ENCODE measurements at places on chromosomes 6 and 20.
A peak's percentile ranks its signal among the peaks of the same experiment; 100 is the strongest.

- no peak for DNase-seq
These were observed 6.7 kb downstream of the HLA-E start for GRCh38 chr6:30495993-30496392.

DNA sequence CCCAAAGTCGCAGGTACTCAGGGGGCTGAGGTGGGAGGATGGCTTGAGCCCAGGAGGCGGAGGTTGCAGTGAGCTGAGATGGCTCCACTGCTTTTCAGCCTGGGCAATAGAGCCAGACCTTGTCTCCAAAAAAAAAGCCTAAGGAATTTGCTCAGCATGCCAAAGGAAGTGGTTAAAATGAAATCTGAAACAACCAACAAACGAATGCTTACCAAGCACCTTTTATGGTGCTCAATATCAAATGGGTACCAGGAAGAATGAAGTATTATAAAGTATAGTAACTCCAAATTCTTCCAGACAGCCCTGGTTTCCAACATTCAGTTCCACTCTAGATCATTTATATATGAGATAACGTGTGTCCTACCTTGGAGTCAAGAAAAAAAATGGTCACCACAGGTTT, 14.0 kb downstream of the GMDS start:
- DNase-seq: no peak

DNA sequence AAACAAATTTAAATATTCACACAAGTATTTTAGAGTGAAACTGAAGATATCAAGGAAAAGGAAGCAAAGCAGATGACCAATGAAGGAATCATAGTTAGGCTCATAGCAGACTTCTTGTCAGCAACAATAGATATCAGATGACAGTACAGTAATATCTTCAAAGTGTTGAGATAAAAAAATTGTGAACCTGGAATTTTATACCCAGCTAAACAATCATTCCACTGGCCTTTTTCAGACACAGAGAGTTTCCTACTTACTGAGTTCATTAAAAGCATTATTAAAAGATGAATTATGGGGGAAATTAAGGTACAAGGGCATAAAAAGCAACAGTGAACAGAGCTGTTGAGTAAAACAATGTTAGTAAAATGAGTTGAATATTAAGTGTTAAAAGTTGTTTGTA, 254.6 kb downstream of the UST start:
- DNase-seq: no peak

DNA sequence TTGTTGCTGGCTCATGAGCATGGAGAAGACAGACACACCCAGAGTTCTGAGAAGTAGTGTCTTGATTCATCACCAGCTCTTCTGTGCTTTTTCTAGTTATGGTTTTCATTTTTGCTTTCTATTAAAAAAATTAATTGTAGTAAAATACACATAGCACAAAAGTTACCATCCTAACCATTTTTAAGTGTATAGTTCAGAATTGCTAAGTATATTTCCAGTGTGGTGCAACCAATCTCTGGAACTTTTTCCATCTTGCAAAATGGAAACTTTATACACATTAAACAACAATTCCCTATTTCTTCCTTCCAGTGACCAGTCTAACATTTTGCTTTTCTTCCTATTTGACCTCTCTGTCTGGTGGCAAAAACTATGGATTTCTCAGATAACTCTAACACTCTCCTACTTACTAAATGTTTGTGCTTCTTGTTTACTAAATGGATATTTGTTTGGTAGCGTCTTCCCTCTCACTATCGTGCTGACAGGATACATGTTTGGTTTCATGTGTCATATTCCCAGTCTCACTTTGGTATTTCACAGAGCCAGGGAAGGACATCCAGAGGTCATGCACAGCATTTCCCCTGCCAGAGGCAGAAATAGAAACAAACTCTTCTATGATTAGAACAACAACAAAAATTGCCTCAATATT, 40.6 kb downstream of the TXLNB start:
- DNase-seq: no peak

DNA sequence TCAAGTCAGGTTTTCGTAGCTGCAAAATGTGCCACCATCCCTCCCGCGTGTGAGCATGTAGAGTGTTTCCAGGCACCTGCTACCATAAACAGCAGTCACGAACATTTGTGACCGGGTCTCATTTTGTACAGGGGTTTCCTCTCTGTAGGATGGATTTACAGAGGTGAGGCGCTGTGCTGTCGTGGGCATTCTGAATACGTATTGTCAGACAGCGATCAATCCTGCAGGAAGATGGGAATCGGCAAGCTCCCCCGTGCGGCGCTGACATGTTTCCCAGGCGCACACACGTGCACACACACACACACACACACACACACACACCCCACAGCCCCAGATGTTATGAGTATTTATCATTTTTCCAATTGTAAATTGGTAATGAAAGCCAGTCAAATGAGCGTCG, 15.8 kb downstream of the ANKRD60 start:
- DNase-seq: no peak

- no peak for DNase-seq
These were observed 62.0 kb upstream of the SMLR1 start for GRCh38 chr6:130765181-130765727.

GRCh38 chr6:4349931-4350330, 214.6 kb upstream of the ECI2 start:
- DNase-seq: no peak

- no peak for DNase-seq
These were observed 93.6 kb downstream of the RPP40 start for GRCh38 chr6:4910037-4910760.

DNA sequence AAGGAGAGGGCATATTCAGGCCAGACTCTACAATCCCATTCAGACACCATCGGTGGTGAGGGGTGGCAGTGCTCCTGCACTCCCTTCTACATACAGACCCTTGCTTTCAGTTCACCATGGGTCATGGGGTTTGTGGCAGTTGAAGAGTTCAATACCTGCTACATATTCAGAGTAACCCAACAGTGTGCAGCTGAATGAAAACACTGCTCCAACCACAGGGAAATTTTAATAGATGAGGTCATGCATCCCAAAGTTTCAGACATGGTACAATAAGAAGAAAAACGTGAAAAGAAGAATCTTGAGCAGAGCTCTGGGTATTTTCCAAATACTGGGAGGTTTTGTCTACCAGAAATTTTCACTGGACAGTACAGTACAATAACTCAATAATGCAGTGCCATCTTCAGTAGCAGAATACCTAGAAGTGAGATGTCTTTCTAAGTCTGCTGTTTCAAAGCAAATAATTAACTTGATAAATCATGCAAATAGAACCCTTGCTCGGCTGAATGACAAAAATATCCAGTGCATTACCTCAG, 162.1 kb downstream of the PTPRK start:
- no peak for DNase-seq

DNA sequence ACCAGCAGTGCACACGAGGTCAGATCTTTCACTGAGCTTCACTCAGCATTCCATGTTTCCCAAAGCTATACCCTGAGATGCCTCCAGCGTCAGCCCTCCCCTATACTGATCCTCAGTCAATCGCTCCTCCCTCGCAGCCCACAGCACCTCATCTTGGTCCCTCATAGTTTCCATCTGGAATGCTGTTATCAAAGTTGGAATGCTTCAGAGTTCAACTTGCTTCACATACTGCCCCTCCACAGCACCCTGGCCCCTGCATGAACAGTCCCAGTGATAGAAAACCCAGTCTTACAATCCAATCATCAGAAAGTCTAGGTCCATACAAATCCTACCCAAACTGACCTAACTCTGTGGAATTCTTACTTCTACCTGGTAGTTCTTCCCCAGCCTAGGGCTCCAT, 20.0 kb downstream of the SPAG4 start:
- no peak for DNase-seq

GRCh38 chr6:153618371-153619322, 420.4 kb upstream of the OPRM1 start:
- DNase-seq: no peak

- no peak for DNase-seq
These were observed at the start of gene HLA-DRB5 for GRCh38 chr6:32529697-32530430. Gene HLA-DRB5, minus strand, starts transcription at chr6:32530287. Its CDS starts 63 bp downstream, at chr6:32530224.

- no peak for DNase-seq
These were observed 120.2 kb upstream of the RNF24 start for GRCh38 chr20:4135385-4136077.

GRCh38 chr20:25378189-25378883, 12.3 kb downstream of the ABHD12 start:
- no peak for DNase-seq

DNA sequence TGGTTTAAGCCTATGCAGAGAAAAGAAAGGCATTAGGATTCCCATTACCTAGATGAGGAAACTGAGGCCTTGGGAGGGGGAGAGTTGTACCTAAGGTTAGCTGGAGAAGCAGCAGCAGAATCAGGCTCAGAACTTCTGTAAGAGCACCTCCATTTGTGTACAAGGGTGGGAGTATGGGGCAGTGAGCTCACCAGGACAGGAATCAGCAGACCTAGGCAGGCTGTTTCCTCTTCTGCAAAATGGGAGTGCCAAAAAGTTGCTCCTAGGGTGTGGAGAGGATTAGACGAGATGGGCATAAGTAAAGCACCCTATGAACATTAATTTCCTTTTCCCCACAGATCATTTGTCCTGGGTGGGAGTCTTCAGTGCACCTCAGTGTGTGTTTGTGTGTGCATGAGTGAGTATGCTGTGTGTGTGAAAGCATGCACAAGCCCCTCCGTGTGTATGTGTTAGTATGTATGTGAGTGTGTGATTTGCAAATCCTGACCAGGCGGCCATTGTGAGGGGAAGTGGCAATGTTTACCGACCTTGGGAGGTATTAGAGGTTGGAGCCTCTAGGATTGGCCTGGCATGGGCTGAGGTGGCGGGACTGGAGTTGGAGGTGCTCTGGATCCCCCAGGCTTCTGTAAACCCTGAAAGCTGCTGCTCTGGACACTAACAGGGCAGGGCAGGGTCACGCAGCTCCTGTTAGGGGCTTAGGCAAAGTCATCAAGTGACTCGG, 78.8 kb downstream of the VEGFA start:
- no peak for DNase-seq

- DNase-seq: no peak
These were observed 18.3 kb downstream of the CHRNA4 start for GRCh38 chr20:63342561-63343459.

DNA sequence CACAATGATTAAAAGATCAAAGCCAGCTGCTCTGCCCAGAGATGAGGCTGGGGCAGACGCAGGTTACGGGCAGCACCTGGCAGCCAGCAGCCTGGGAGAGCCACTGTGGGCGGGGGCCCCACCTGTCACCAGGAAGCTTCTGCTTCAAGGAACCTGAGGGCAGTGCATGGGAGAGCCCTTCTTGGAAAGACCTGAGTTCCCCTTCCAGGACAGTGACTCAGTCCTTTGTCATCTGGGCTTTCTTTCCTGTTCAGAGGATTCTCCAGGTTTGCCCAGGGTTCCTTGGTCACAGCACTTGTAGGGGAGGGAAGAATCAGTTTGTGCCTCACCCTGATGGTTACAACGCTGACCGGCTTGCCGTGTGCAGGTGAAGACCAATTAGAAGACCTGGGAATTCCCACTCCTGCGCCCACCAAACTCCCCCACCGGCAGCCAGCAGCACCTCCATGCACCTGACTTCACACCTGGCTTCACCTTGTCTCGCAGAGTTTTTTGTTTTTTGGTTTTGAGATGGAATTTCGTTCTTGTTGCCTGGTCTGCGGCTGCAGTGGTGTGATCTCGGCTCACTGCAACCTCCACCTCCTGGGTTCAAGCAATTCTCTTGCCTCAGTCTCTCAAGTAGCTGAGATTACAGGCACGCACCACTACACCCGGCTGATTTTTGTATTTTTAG, 2.0 kb downstream of the ZBP1 start:
- peak; percentile 51 for DNase-seq

- DNase-seq: no peak
These were observed 259.0 kb downstream of the FOXC1 start for GRCh38 chr6:1868561-1869261.

DNA sequence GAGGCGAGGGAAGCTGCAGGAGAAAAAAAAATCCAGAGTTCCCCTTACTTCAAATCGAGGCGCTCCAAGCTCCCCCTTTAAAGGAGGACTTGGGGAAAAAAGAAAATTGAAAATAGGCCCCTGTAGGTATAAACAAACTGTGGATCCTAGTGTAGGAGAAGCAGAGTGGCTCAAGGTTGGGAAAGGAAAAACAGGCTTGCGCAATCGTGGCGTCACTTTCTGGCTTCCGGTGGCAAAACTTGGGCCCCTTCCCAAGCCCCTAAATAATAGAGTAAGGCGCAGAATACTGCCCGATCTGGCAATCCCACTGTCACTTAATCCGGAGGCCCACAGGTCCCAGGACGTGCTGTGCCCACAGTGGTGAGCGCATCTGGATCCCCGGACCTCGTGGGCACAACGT, 8.0 kb downstream of the PAX1 start:
- DNase-seq: no peak

DNA sequence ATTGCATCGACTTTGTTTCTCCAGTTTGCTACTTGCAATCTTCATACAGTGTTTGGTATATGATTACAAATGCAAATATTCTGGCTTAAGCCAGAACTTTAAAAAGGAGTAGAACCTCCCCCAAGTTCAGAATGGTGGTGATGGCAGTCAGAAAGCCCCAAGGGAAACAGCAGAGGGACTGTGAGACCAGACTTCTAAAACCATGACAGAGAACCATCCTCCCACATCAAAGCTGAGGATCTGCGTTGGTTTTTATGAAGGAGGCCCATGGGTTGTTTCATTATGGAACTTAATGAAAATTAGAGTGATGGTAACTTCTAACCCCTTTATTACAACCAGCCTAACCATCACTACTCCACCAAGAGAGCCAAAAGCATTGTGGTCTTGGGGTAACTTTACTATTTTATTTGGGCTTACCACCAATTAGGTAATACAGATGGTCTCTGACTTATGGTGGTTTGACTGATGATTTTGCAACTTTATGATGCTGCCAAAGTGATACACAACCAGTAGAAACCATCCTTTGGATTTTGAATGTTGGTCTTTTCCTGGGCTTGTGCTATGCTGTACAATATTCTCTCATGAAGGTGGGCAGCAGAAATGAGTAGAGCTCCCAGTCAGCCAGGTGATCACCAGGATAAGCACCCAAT, 10.9 kb upstream of the MRS2 start:
- DNase-seq: no peak

DNA sequence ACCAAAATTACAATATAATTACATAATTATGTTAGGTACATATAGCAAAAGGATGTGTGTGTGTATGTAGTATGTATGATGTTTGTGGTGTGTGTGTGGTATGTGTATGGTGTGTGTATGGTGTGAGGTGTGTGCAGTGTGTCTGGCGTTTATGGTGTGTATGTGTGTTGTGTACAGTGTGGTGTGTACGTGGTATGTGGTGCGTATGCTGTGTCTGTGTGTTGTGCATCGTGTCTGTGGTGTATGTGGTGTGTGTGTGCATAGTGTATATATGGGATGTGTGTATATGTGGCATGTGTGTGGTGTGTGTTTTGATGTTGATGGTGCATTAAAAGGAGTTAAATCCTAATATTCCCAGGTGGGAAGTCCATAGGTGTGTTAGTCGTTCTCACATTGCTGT, 62.8 kb downstream of the PLG start:
- no peak for DNase-seq
